ENCODE measurements at places on chromosomes 6 and 20.

- no peak for DNase-seq
Measured at GRCh38 chr6:81381382-81381916, 371.0 kb downstream of the TENT5A start.

GRCh38 chr6:17381424-17382147 lies 11.8 kb upstream of the CAP2 start:
- no peak for DNase-seq

- DNase-seq, result no peak
Measured at GRCh38 chr6:134031696-134032255, 20.6 kb downstream of the SLC2A12 start.

DNA sequence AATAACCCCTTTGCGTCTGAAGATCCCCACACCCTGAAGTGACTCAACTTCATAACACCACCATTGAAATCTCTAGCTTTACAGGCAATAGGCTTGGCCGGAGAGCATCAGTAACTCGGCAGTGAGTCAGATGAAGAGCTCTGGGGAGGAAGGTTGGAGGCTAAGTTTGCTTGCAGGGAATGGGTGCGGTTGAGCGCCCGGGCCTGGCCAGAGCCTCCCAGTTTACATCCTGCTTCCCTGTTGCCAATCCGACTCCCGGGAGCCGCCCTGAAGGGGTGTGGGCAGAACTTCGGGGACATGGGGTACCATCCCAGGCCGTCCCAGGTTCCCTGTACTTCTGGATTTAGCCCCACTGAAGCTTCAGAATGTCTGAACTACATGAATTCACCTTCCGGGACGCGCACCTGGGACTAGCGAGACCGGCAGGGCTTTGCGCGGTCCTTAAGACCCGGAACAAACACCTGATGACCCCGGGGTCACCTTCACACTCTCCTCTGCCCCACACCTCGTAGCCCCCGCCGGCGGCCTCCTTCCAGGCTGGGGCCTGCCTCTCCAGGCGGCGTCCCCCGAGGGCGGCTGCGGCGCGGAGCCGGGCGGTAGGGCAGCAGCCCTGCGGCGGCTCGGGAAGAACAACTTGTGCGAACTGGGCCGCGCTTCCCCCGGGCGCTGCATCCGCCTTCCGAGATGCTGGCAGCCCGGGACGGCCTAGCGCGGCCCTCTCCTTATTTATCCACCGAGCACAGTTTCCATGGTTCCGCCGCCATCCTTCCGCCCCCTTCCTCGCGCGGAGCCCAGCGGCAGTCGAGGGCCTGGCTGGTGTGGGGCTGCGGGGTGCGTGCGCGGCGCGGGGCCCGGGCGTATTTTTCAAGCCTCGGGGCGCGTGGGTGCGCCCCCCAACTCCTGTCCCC lies 56.6 kb upstream of the RREB1 start:
- DNase-seq, result peak; percentile 52

DNA sequence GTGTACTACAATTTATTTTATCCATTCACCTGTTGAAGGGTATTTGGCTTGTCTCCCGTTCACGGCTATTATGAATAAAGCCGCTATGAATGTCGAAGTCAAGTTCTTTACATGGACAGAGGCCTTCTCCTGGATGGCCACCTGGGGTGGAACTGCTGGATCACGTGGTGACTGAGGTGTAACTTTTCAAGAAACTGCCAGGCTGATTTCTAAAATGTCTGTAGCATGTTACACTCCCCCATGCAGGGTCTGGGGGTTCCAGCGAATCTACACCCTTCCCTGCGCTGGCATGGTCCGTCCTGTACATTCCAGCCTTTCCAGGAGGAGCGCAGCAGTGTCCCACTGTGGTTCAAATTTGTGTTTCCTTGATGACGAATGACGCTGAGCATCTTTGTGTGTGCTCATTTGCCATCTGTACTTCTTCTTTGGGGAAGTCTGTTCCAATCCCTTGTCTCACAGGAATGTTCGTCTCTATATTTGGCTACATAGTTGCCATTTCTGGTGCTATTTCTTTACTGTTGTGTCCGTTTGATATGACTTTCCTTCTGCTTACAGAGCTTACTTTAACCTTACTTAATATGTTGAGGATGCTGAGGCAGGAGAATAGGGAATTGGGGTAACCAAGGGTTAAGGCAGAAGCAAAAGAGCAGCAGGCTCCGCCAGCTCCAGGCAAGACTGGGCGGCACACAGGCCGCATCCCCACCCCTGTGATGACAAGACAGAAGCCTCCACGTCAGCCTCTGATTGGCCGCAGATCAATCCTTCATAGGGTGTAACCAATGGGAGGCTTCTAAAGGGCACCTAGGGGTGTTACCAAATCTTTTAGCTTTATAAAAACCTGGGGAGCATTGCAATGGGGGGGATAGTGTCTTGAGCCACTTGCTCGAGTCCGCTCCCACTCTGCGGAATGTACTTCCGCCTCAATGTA lies 106.6 kb downstream of the TAF4 start:
- DNase-seq, result no peak

GRCh38 chr6:56526860-56527544 lies 115.7 kb downstream of the DST start:
- no peak for DNase-seq

GRCh38 chr6:159002432-159003155 lies 2.6 kb upstream of the RSPH3 start:
- no peak for DNase-seq

DNA sequence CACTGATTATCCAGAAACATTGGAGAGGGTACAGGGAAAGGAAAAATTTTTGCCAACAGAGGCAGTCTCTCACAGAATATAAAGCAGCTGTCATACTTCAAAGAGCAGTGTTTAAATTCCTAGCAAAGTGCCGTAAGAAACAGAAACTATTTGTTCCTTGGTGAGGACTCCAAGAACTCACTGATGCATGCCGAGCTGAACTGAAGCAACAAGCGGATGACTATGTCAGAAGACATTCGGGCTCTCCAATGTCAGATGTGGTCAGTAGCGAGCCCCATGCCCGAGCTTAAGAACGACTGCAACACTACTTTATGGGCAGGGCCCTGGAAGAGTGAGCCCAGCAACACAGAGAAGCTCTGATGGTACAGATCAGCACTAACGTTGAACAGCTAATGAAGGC lies 54.7 kb downstream of the OR2B6 start:
- DNase-seq, result no peak

DNA sequence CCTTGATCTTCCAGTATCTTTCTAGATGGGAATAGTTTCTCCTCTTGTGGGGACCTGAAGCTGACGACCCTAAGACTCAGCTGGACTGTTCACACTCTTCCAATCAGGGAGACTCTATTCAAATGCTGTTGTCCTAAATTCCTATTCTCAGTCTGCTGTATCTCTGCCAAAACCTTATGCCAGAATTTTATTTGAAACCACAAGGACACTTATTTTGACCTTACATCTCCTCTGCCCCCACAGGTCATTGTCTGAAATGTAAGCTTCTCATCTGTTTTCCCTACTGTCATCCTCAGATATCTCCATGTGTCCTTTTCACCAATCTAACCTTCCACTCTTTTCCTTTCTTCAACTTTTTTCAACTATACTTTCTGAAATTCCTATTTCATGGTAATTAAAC lies 289.5 kb upstream of the SGK1 start:
- no peak for DNase-seq

- no peak for DNase-seq
Measured at GRCh38 chr20:61973515-61974356, 91.9 kb downstream of the TAF4 start.

DNA sequence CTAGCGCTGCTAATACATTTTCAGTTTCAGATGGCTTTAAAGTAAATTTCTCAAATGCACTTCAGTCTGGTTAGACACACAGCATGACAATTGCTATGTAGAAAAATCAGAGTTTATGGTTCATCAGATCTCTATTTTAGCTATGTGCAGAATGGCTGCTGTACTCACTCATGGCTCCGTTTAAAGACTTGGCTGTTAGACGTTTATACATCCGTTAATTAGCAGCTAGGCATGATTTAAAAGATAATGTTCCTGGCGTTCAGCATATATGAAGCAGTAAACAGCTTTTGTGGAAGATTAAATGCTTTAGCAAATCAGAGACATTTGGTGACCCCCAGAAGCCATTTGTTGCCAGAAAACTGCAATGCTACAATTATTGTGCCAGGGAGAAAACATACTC lies 350.0 kb upstream of the MANEA start:
- no peak for DNase-seq

GRCh38 chr20:53291548-53291947 lies 302.1 kb downstream of the ZNF217 start:
- no peak for DNase-seq

GRCh38 chr6:63716169-63716568 lies 80.6 kb downstream of the PHF3 start:
- no peak for DNase-seq

DNA sequence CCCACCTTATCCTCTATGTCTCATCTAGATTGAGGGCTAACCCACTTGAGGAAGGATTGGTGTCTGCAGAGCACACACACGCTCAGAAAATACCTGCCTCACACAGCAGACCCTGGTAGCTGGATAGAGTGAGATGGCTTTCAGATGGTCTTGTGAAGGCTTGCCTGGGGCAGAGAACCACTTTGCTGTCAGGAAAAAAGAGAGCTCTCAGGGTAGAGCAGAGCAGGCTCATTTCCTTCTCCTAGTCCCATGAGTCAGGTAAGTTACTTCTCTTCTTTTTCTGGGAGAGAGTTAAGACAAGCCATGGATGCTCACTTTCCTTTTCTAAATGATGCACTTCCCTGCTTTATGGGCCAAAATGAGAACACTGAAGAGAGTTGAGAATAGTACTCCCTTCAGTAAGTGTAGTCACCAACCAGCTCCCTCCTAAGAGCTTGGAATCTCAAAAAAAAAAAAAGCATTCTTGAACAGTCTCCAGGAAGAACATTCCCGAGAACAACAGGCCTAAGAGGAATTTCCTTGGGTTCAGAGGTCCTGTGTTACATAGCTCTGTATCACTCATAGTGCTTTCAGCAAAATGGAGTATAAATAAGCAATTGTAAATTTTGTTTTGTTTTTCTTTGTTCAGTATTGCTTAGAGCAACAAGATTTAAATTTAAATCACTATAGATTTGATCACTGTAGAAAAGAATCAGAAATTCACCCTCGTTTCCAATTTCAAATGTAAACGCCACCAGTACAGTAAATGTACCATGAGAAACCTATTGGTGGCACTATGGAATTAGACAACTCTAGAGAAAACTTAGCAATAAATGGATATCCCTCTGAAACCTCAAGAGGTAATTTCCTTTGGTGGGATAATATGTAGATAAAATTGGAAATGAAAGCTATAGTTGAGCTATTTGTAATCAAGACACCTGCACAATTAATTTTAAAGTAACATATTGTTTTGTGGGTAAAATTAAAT lies 530.3 kb downstream of the RFPL4B start:
- DNase-seq, result no peak

GRCh38 chr6:36829919-36830544 lies 9.2 kb downstream of the CPNE5 start:
- no peak for DNase-seq

DNA sequence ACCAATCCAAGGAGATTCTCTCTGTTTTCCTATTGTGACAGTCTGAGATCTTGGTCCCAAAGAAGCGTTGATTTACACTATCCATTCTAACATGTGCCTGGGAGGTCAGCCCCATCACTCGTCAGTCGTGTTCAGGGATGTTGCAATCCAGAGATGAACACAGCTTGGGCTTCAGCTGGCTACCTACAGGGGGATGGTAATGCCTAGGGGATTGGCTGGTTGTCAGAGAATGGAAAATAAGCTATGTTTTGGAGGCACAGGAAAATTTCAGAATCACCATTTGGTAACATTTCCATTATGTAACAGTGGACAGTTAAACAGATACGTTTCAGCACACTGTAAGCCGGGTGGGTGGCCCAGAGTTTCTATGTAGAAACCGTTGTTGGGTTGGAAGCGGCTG lies 147.1 kb upstream of the RALGAPA2 start:
- DNase-seq, result no peak

DNA sequence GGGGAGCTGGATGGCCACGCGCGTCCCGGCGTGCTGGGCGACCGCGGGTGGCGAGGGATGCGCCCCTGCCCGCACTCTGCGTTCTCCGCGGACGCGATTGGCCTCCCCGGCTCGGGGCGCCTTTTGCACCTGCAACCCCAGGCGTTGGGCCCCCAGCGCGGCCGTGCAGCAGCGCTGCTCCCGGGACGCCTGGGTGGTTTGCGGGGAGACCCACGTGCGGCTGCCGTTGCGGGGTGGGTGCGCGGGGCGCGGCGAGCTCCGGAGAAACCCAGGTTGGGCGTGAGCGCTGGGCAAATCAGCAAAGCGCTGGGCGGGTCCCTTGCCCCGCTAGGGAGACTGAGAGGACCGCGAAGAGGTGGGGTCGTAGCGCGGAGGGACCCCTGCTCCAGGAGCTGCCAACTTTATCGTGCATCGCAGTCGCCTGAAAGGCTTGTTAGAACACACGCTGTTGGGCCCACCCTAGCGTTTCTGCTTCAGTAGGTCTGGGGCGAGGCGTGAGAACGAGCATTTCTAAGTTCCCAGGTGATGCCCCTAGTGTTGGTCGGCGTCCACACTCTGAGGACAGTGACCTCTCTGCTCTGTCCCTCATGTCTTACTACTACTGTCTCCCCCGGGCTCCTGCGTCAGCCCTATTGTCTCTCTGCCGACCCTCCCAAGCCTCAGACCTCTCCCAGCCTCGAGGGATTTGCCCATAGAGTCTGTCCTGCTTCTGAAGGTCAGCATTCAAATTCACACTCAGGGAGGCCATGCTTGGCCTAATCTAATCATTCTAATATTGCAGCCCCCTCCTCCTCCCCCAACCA lies 538 bp upstream of the ZFP64 start:
- DNase-seq, result peak; percentile 82

GRCh38 chr6:163132050-163132750 lies 282.3 kb upstream of the QKI start:
- no peak for DNase-seq

GRCh38 chr20:44217342-44218092 lies 6.9 kb upstream of the OSER1 start:
- DNase-seq, result peak; percentile 86

- DNase-seq, result no peak
Measured at GRCh38 chr20:9460518-9460917, 53.9 kb upstream of the LAMP5 start.

- no peak for DNase-seq
Measured at GRCh38 chr20:32440069-32440757, 82.1 kb downstream of the ASXL1 start.

DNA sequence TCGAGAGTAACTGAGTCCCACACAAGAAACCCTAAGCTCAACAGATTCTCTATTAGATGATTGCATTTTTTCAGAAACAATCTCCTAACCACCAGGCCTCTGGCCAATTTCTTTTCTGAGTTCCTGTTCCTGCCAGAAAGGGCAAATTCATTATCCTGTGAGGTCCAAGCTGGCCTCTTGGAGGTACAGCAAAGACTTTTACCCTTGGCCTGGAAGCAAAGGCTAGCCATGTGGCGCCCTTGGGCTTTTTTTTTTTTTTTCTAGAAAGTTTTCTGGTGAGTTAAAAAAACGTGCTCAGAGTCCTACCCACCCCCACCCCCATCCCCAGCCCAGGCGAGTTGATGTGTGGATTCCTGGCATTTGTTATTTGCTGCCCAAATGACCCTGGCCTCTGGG lies 59.0 kb upstream of the EEF1A1 start:
- no peak for DNase-seq

GRCh38 chr6:88945415-88946008 lies 17.9 kb downstream of the RNGTT start:
- no peak for DNase-seq
